ENCODE measurements at places on chromosomes 7 and 10.

GRCh38 chr10:34092891-34093290 lies 722.2 kb downstream of the PARD3 start:
- DNase-seq = no peak

DNA sequence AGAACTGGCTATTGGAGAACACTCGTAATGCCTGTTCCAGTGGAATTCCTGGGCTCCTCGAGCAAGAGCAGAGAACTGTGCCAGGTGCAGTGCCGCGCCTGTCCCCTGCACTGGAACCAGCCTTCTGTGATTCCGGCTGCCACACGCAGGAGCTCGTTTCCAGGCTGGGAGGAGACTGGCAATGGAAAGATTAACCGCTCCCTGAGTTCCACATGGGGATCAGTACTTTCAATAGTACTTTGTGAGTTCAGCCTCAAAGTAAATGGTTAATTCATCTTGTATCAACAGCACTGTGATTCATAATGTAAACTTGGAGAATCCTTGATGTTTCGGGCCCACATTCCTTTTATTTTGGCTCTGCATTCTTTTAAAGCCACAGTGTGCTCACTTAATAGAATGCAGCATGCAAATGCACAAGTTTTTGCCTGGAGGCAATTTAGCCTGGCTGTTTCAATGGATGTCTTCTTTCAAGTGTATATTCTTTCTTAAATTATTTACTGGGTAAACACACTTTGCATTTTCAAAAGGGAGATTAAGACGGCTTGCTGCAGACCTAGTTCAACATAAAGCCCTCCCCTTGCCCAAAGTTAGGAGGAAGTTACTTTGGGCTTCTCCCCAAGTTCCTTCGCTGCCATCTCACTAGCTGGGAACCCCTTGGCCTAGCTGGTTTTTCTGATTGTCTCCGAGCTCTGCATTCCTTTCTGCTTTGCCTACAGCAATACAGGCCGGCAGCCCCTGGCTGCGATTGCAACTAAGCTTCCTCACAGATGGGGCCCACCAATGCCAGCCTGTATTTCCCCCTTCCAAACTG lies 138.1 kb upstream of the TCF7L2 start:
- DNase-seq = no peak

- DNase-seq = no peak
These were observed 3.7 kb downstream of the TMEM140 start for GRCh38 chr7:135151533-135151932.

DNA sequence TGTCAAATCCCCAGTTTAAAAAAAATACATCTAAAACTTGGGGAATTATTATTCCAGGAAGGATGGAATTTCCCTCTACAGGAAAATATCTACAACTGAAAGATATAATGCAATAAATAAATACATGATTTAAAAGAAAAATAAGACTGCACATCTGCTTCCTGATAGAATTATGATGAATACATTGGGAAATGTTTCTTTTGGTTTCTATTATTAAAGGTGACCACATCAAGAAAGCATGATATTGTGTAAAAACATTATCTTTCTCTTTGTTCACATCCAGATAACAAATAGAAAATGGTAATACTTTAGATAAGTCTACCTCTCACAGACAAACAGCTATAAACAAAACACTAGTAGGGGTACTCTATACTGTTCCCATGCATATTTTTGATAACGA lies 19.2 kb downstream of the SEMA3D start:
- no peak for DNase-seq

DNA sequence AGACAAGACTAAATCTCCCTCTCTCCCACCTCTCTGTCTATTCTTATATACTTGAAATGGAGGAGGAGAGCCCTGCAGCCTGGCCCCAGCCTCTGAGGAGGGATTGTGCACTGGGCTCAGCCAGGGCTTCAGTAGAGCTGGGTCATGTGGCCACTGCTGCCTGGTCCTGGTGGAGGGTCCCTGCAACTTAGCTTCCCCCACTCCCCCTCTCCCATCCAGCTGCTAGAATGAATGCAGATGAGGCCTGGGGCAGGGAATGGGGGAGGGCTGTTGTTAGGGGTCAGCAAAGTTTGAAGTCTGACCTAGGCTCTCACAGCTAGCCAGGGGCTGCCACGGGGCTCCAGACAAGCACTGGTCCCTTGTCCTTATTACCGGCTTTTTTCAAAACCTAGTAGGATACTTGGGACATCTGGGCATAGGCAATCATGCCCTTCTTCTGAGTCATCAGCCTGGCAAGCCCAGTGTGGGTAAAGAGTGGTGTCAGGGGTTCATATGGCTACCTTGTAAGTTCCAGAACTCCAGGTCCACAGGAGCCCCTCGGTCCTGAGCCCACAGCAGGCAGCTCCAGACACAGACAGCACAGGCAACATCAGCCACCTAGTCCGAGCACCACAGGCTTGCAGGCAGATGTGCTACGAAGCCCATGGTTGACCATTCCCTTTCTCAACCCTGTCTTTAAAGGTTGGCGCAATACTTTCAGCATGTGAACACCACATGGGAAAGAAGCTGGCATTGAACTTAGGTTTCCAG lies 12.8 kb upstream of the CXCL12 start:
- DNase-seq = no peak

GRCh38 chr10:71974489-71975021 lies 10.4 kb downstream of the CHST3 start:
- no peak for DNase-seq

DNA sequence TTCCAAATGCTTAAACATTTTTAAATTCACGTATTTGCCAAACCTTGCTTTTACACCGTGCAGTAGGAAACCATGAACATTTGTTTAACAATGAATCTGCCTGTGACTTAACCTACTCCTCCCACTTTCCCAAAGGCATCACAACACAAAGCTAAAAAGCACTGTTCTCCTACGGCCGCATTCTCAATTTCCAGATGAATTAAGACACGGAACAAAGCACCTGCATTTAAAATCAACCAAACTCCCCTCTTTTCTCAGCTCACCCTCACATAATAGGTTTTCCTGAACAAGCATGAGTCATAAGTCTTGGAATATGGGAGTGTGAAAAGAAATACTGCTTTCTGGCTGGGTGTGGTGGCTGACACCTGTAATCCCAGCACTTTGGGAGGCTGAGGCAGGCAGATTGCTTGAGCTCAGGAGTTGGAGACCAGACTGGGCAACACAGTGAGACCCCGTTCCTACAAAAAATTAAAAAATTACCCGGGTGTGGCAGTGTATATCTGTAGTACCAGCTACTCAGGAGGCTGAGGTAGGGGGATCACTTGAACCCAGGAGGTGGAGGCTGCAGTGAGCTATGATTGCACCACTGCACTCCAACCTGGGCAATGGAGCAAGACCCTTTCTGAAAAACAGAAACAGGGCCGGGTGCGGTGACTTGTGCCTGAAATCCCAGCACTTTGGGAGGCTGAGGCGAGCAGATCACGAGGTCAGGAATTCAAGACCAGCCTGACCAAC lies 51.7 kb upstream of the CYTH3 start:
- DNase-seq = no peak

DNA sequence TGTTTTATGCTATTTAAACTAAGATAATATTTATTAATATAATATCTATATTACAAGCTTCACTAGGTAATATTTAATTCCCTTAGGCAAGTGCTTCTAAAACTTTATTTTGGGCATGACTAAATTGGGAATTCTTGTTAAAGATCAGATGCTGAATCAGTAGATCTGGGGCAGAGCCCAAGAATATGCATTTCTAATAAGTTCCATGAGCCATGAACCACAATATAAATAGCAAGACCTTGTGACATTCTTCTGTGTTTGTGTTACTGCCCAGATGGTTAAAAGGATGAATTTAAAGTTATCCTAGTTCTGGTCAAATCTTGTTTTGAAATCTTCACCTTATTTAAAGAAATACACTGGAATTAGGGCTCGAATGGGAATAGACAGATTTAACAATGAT lies 258.4 kb upstream of the CACNA2D1 start:
- no peak for DNase-seq

DNA sequence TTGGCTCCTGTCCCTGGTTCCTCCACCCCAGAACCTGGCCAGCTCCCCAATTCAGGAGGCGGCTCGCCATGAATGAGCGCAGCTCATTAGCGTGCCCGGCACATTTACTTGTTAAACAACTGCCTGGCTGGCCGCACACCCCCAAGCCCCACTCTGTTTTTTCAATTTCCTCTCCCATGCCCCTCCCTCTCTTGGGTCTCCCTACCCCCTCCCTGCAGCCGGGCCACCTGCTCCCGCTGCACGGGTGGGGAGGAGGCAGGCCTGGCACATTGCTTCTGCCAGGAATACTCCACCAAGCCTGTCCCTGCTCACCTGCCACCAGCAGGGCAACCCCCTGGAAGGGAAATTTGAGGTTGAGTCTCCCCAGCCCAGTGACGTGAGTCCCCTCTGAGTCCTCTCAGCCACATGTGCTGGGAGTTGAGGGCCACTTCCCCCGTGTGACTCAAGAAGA lies 2.5 kb upstream of the SLIT1 start:
- DNase-seq = no peak

GRCh38 chr7:107715531-107715930 lies 28.4 kb upstream of the CBLL1 start:
- DNase-seq = no peak
